ENCODE measurements at places on chromosomes 6 and 20. TPM values are rescaled to one million over a fixed set of nuclear protein-coding genes. Genes with fewer than 3 reads are reported as not detected.

DNA sequence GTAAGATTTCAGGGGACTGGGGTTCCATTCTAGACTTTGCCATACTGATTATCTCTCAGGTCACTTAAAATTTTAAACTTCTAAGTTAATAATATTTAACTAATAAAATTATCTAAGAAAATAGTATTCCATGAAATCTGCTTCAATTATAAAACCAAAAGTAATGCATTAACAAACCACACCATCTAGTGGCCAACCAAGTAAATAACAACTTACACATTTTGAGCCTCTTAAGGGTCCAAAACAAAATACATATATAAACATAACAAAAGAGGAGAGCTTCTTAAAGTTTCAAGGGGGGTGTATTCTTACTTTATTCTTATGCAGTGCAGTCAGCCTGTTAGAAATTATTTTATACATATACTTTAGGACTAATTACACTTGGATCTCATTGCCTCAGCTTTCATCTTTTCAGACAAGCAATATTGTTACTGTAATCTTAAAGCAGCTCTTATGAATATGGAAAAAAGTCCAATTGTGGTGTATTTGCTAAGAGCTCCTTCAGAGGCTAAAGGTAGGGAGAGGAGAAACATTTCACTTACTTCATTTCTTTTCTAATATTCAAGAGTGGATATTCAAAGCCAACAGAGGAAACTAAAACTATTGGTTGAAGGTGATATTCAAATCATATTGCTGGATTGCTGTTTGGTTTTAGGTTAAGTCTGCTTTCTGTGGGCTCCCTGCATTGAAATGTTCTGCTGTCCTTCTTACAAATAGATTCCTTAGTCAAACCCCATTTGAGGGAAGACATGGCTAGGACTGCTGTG is 199.7 kb upstream of the SIM1 start:
- no peak for DNase-seq

Gene RBPJL
- not detected for total RNA-seq

DNA sequence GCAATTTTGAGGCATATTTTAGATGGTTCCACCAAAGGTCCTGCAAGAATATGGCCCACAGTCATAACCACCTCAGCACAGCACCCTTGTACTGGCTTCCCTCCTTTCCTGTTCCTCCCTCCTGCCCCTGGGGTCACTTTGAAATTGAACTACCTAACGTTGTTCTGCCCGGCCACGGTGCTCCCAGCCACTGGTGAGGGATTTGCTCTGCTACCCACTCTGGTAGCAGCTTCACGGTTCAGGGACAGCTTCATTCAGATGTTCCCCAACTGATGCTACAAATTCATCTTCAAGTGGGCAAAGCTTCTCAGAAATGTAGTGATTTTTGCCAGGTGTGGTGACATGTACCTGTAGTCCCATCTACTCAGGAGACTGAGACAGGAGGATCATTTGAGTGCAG is 7.9 kb upstream of the NELFCD start:
- DNase-seq = no peak

- no peak for DNase-seq
These were observed 60.7 kb downstream of the MRPL14 start for GRCh38 chr6:44066394-44067172.

GRCh38 chr6:72813807-72814596 is 192.1 kb downstream of the KCNQ5 start:
- DNase-seq = no peak

DNA sequence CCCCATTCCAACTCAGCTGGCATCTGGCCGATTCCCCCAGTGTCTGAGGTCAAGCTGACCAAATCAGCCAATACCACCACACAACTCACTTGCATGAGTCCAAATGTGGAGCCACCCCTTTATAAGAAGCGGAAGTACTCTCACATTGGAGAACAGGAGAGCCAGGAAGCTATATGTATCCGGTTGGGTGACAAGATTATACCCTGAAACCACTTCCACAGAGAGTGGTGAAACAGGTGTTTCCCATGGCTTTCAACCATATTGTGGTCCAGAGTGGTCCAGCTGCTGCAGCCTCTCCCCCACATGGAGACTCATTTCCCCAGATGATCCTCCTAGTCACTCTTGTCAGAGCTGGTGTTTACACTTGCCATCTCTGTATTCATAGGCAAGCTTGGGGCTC is 24.0 kb upstream of the SERINC1 start:
- DNase-seq = no peak

Gene CDSN
- not detected for total RNA-seq

Gene GSTA3
- total RNA-seq = not detected

Gene PGC
- not detected for total RNA-seq

DNA sequence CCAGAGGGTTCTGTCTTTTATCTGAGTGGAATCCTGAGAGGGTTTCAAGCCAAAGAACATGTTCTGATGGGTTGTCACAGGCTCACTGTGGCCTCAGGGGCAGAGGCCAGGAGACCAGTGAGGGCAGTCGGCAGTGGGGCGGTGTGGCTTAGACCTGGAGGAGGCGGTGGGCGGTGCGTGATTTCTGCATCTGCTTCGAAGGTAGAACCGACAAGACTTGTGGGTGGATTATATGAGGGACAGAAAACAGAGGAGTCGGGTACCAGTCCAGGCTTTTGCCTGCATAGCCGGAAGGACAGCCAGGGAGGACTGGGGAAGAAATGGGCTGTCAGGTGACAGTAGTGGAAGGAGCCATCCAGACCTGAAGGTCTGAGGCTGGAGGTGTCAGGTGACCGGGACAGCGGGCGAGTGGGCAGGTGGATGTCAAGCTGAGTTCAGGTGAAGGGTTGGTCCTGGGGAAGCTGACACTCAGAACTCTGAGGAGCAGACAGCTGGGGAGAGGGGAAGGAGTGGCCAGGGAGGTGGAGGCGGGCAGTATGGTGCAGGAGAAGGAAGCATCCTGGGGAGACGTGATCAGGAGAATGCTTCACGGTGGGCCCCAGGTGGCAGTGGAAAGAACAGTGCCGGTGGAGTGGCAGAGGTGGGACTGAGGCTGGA is 3.1 kb downstream of the CTSZ start:
- DNase-seq = no peak

- DNase-seq = no peak
These were observed 25.5 kb upstream of the ASXL1 start for GRCh38 chr20:32332614-32333013.

DNA sequence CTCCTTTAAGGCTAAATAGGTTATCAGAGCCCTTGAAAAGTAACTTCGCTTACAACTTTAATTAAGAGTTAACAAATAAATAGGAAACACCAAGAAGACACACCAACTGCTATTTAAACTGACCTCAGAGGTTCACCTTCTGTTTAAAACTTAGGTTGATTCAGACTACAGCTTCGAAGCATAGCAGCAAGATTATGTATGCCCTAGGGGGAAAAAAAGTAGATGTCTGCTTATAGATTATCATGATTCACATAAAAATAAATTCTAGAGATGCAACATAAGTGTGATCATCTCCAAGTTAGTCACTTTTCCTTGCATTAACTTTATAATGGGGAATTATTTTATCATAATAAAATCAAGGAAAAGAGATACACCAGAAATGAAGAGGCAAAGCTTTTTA is 8.9 kb downstream of the PNISR start:
- DNase-seq = no peak

- no peak for DNase-seq
These were observed 35.1 kb upstream of the SMIM8 start for GRCh38 chr6:87287251-87287650.

DNA sequence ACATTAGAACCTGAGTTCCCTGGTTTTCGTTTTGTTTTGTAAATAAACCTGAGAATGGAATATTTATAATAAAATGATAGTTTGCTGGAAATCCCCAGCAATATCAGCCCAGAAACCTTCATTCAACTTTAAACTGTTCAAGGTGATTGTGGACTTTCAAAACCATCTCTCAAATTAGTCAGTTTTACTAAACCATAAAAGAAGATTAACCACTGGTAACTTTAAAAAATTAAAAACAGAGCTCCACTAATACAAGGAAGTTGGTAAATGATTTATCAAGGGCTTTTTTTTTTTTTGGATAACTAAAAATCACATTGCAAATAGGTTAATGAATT is 10.0 kb downstream of the MBOAT1 start:
- no peak for DNase-seq

DNA sequence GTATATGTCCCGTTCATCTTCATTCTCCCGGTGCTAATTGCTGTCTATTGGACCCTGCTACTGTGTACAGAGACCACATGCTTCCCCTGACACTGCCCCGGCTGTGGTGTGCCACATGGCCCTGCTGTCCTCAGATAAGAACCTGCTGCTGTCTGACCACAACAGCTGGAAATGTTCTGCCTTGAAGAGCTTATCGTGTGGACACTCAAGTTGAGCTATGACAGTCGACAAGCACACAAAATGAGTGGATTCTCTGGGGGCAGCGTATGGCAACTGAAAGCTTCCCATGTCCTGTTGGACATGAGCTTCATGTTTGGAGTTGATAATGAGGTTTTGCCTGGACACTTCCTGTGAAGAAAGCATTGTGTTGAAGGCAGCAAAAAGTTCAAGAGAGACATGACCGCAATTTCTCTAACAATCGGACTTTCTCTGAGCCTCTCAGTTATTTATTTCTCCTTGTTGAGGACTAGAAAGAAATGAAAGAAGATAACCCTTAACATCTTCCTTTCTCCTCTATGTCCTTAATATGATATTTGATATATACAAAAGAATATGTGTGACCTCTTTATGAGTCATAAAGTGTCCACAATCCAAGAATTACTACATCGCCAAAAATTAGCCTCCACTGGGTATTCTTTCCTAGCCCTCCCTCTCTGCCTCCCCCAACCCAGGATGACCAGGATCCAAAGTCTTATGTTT is 187.1 kb upstream of the TCF21 start:
- DNase-seq = no peak

Gene TMEM239
- total RNA-seq = not detected

DNA sequence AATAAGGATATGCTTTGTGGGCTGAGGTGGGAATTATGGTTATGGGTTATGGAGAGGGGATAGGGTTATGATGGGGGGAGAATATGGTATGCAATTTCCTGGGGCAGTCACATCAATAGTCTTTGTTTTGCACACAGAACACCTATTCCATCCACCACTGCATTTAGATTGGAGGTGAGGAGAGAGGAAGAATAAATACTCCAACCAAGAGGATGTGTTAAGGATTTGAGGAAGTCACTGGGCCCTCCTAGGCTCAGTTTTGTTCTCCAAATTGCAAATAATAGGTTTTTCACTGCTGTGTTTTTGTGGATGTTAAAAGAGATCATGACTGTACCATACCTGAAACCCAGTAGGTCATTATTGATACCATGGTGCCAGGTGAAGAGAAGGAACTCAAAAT is 29.5 kb upstream of the SIRPG start:
- no peak for DNase-seq

Gene CD40
- 69.4 TPM for total RNA-seq

DNA sequence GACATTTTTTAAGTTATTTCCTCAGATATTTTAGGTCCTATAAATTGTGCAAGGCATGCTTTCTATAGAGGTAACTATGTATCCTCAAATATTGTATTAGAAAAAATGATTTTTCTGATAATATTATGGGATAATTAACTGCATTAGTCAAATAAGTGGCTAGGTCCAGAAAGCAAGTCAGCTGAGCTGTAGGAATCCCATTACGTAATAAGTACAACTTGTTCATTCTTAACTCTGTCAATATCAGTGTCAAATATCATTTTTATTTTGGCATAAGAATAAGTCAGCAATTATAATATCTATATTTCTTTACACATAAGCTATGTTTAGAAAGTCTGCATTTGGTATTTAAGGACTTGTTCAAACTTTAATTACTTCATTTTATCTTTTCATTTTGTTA is 830.9 kb upstream of the GJE1 start:
- DNase-seq = no peak

GRCh38 chr6:75863784-75864183 is 114.7 kb downstream of the MYO6 start:
- no peak for DNase-seq

GRCh38 chr20:22466447-22467171 is 117.8 kb downstream of the FOXA2 start:
- no peak for DNase-seq

DNA sequence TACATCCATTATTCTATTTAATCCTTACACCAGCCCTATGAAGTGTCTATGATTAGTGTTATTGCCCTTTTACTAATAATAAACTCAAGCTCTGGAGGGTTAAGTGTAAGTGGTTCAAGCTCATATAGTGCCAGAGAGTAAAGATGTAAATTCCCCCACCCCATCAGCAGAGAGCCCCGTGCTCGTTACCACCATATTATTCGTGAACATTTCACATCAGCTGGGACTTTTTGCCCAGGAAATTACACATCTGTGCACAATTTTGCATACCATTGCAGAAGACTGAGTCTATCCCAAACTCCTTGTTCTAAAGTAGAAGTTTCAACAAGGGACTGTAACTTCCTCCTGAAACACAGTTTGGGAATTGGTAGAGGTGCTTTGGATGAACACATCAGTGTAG is 220.1 kb downstream of the BCAS1 start:
- no peak for DNase-seq

Gene NR2E1
- total RNA-seq = not detected

DNA sequence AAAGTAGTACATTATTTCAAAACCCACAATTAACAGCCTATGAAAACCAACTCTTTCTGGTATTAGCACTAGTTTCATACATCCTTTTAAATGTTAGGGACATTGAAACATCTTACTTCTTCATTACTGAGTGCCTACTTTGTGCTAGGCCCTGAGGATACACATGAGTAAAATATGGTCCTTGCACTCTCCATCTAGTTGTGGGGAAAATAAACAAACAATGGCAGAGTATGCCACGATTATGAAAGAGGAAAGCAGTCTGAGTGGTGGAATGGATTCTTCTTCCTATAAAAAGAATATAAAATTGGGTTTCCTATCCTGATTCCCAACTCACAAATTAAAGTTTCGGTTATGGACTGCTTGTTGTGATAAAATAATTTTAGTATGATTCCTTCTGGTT is 84.9 kb downstream of the ATXN1 start:
- DNase-seq = no peak

GRCh38 chr6:99894815-99895214 is 99.2 kb downstream of the MCHR2 start:
- DNase-seq = no peak

DNA sequence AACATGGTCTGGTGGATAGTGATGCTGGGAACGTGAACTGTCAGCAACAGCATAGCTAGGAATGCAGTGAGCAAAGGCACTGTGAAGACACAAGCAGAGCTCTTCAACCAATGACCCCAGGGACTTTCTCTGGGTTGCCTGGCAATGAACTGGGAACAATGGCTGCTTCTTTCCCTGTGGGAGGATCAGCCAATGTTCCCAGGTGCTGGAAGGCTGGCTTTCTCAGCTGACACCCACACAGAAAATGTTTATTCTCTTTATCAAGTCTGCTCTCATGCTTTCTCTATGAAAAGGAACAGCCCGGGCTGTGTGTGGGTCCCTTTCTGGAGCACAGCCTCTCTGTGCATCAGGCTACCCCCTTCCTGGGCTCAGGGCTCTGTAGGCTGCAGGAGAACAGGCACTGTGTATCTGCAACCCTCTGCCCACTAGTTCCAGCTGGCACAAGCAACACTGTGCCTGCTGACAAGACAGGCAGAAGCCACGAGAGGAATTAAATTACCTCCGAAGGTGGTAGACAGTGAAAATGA is 54.2 kb downstream of the HFE start:
- no peak for DNase-seq
